ENCODE measurements at places on chromosomes 13 and 19. TPM values are rescaled to one million over a fixed set of nuclear protein-coding genes. Genes with fewer than 3 reads are reported as not detected.

CEACAM8 gene
- total RNA-seq = 0.25 TPM

CACNG6 gene
- total RNA-seq = 0.49 TPM

GRIK5 gene
- total RNA-seq = 37.1 TPM

RXFP2 gene
- total RNA-seq = not detected

LGALS7 gene
- 0.74 TPM for total RNA-seq

UCHL3 gene
- total RNA-seq = 31.5 TPM

F2RL3 gene
- not detected for total RNA-seq

Data from temporal lobe (tissue), 4 donors.